ENCODE measurements at places on chromosomes 12 and 14. TPM values are rescaled to one million over a fixed set of nuclear protein-coding genes. Genes with fewer than 3 reads are reported as not detected.
A peak's percentile ranks its signal among the peaks of the same experiment; 100 is the strongest.

A2ML1 gene
- not detected for total RNA-seq

ABCC9 gene
- 0.05 TPM for total RNA-seq

ETFBKMT gene
- 1.2 TPM for total RNA-seq

SLC25A47 gene
- not detected for total RNA-seq

GLIPR1L1 gene
- total RNA-seq, result not detected

TAS2R30 gene
- total RNA-seq, result 6.9 TPM

DCN gene
- not detected for total RNA-seq

DNA sequence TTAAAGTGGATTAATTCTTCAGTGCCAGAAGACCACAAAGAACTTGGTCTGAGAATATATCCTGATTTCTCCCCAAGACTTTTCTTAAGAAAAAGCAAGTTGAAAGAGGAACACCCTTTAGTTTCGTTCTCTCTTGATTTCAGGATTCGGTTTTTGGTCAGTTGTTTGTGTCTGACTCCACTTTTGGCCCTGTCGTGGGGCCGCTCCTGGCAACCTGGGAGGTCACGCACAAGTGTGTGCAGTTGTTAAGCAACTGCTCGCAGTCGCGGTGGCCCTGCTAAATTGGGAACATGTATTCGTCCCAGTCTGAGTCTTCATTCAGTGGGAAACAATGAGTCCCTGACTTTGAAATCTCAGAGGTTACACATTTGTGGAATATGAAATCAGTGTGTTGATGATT lies 68.7 kb downstream of the RGS6 start:
- no peak for DNase-seq

GRCh38 chr12:71551529-71551928 lies 111.9 kb downstream of the LGR5 start:
- DNase-seq, result no peak

DNA sequence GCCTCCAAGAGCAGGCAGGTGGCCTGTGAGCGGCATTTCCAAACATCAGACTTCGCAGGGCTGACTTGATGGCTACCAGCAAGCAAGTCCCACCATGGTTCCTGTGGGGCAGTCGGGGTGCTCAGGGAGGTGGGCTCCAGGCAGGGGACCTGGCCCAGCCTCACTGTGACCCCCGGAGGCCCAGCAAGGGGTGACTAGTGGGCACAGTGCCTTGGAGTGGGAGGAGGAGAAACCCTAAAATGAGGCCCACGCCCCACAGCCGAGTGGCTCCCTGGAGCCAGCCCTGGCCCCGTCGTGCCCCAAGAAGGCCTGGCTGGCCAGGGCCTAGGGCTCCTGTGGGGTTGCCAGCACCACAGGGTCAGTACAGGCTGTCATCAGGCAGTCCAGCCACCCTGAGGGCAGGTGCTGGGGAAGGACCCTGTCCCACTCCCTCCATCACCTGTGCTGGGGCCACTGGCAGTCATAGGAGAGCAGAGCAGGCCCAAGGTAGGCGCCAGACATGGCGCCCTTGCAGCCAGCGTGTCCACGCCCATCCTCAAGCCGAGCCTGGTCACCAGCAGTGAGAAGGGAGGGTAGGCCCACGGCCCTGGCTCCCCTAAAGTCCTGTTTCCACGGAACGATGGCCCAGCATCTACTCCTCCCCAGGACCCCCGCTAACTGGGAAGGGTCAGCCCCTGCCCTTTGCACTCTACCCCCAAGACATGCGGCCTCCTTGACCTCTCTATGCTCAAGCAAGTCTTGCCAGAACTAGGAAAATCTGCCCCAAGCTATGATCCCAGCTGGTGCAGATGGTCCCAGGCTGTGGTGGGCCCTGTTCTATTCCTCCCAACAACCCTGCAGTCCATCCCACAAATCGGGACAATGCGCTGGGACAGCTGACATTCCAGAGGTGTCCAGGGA lies 144.2 kb upstream of the C14orf180 start:
- no peak for DNase-seq

DNA sequence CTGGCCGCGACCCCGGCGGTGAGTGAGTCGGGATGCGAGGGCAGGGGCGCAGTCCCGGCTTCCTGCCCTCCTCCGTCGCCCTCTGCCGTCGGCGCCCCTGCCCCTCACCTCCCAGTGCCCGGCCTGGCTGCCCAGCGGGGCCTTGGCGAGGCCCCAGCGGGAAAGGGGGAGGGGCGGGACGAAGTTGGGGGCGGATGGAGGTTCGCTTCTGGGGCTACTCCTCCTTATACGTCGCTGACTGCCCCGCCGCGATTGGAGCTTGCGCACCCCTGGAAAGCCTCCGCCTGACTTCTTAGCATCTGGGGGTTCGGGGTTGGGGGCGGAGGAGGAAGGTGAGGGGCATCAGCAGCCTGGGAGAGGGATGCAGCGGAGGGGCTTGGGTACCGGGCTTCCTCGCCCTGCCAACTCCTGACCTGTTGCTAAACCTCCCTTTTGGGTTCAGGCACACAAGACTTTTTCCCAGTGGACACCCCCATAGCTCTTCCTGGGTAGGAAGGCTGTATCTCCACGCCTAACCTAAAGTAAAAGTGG lies 406 bp downstream of the TMEM263 start:
- DNase-seq, result peak; percentile 74

DNA sequence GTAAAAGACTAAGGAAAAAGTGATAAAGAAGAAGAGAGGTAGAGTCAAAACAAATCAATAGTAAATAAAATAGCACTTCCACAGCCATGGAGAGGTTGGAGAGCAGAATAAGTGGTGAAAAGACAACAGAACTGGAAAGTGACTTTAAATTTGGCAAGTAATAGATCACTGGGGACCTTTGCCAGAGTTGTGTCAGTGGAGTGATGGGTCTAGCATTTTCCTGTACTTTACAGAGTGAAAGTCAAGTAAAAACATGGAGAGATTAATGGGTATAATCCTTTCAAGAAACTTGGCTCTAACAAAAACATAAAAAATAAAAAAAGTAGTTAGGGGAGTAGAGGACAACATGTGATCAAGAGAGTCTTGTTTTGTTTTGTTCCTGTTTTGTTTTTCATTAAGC lies 502.2 kb upstream of the RPL10L start:
- no peak for DNase-seq

GRCh38 chr12:110304061-110304551 lies 23.1 kb downstream of the ATP2A2 start:
- DNase-seq, result no peak

DNA sequence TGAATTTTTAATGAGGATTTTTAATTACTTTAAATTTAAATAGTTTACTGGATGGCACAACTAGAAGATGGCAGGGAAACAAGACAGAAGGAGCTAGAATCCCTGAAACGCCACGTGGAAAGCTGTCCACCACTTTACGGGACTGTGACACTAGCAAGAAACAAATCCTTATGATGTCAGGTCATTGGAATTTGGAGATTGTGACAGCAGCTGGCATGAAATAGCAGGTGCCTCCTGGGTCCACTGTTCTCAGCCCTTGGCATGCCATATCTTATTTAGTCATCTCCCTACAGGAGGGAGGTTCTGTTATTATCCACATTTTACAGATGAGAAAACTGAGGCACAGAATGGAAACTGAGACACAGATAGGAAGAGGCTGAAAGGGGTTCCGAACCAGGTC lies 113.8 kb downstream of the BCL11B start:
- DNase-seq, result no peak

- no peak for DNase-seq
Measured at GRCh38 chr12:49877066-49877465, 26.6 kb downstream of the FAIM2 start.

DNA sequence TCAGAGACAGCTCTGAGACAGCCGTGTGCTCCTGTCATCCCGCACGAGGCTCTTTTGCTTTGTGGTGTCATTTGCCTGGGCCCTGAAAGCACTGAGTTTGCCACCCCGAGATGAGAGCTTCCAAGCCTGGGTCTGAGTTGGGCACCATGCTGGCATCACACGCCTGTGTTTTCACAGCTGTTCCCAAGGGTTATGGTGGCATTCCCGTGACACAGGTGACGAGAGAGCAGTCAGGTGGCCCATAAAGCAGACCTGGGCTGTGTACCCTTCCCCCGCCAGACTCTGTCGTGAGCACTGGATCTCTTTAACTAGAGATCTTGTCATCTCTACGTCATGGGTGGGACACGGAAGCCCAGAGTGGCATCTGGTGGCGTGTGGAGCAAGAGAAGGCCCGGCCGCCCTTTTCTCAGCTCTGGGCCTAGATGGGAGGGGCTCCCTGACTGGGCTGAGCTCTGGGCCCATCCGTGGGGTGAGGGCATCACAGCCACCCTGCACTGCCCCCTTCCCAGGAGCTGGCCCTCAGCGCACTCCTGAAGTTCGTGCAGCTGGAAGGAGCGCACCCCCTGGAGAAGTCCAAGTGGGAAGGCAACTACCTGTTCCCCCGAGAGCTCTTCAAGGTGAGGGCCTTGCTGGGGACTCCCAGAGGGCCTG lies 2.6 kb downstream of the NOC4L start:
- no peak for DNase-seq

- DNase-seq, result no peak
Measured at GRCh38 chr14:80465546-80466220, 254.4 kb upstream of the DIO2 start.

Data from natural killer cell (primary cell).